AG04450 (cell line): ENCODE measurements at places on chromosomes 4 and X. TPM values are rescaled to one million over a fixed set of nuclear protein-coding genes. Genes with fewer than 3 reads are reported as not detected.

- no peak for DNase-seq
Measured at GRCh38 chr4:135839712-135840111, 1638.1 kb upstream of the PABPC4L start.

DNA sequence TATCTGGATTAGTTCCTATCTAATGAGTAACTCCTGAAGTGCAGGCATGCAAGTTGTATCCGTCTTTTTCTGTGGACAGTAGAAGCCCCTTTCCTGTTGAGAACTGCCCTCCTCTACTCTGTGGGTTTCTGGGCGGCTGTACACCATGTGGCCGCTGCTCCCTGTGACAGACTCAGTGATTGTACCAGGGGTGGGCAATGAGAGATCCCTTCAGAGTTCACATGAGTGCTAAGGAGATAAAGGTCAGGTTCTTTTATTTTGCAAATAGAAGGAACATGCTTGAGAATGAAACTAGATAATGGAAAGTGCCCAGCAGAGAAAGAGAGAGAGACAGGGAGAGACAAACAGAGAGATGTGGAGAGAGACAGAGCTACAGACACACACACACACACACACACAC is 76.4 kb upstream of the TAPT1 start:
- DNase-seq = no peak

- no peak for DNase-seq
Measured at GRCh38 chr4:123599920-123600810, 203.6 kb downstream of the SPRY1 start.

DNA sequence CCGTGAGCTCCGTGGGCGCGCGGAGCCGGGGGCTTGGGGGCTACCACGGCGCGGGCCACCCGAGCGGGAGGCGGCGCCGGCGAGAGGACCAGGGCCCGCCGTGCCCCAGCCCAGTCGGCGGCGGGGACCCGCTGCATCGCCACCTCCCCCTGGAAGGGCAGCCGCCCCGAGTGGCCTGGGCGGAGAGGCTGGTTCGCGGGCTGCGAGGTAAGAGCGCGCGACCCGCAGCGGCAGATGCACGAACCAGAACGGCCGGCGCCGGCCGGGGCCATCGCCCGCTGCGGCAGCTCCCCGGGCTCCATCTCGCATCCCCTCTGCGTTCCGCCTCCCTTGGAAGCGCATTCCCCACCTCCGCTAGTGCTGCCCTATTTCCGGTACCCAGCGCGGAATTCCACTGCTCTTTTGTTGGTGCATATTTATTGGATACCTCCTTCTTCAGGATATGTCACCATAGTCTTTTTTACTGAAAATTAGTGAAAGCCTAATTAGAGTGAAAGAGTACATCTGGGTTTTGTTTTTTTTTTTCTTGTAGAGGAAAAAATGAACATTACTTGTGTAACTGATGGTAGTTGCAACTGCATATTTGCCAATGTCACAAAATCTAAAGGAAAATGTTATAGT is 797 bp downstream of the PKD2 start:
- no peak for DNase-seq

DNA sequence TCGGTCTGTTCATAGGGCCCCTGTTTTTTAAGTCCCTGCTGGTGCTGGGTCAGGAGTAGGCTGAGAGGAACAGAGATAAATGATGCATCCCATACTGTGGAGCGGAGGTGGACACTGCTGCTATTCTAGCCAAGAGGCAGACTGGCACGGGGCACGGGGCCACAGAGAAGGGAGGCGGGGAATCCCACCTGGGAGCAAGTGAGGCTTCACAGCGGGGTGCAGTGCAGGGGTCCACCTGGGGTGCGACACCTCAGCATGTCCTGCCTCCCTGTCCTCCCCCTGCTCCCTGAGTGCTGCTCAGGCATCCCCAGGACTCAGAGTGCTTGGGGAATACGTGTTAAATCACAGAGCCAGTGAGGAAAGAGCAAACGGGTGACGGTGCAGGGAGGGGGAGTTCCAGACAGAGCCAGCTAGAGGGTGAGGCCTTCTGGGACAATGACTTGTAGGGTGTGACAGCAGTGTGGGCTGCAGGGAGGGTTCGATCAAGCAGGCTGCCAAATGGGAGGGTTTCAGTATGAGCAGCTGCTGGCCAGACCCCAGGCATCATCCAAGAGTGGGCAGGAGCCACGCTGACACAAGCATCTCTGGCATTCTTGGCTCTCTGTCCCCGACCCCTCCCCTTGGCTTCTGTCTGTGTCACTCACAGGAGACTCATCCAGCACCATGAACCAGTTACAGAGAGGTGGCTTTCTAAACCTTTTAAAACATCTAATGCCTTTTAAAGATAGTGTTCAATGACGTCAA is 13.7 kb upstream of the HTRA3 start:
- DNase-seq = no peak

DNA sequence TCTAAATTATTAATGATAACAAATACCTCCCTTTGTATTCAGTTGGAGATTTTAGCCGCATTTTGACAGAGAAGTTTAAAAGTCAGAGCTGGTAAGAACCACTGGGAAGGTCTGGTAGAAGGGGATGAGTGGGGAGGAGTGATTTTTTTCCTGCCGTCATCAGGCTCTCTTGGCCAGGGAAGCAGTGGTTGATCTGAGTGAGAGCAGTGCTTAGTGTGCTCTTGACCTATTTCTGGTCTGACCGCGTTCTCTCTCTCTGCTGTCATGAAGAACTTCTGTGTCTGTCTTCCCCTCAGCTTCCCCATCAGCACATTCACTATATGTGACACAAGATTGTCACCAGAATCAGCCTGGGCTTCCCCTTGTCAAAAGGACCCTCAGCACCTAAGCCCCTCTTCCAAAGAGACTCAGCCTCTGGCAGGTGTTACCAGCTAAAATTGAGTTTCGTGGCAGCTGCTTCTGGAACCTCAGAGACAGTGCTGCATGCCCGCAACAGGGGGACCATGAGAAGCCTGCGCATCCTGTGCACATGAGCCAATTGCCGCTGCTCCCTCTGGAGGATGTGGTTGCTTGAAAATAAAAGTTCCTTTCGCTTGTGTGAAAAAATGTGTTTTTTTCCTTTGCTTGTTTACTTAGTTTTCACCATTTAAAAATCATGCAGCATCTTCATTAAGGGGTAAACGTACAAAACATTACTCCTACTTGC is 268.9 kb downstream of the C4orf33 start:
- DNase-seq = no peak

DNA sequence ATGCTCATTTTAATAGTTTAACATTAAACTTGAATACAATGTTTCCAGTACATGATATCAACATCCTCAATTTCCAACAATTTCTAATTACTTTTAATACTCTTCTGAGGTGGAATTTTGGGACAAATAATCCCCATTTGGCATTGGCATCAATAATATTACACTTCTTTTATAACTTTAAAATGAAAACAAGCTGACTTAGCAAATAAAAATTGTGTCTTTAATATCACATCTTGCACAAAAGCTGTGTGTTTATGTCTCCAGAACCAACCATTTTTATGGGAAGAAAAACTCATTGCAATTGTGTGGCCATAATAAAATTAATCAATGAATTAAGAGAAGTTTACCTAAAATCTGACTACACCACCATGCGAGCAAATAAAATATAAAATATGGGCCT is 2552.6 kb downstream of the PCDH7 start:
- no peak for DNase-seq

DNA sequence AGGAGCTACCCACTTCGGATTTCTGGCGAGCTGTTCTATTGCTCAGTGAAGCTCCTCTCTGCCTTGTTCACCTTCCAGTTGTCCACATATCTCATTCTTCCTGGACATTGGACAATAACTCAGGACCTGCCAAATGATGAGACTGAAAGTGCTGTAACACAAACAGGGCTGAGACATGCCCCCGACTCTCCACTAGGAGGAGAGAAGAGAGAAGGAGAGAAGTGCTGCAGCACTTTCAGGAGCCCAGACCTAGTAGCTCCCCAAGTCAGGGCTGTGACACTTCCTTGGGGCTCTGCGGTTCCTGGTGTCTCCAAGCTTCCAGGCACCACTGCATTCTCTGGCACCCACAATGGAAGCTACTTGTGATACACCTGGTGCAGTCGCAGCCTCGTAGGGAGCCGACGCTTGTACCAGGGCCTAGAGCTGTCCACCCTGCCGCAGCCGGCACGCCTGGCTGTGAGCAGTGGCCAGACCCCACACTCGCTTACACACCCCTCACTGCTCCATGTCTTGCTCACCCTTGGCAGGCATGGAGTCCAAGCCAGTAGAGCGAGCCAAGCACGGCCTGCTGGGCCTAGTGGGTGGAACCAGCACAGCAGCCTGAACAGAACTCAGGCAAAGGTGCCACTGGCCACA is 234.9 kb downstream of the TECRL start:
- no peak for DNase-seq

GRCh38 chr4:31467781-31468180 is 747.6 kb downstream of the PCDH7 start:
- DNase-seq = no peak

- DNase-seq = no peak
Measured at GRCh38 chr4:87330761-87331160, 8.1 kb upstream of the HSD17B13 start.

- no peak for DNase-seq
Measured at GRCh38 chrX:2974961-2975360, 31.4 kb upstream of the ARSH start.

DNA sequence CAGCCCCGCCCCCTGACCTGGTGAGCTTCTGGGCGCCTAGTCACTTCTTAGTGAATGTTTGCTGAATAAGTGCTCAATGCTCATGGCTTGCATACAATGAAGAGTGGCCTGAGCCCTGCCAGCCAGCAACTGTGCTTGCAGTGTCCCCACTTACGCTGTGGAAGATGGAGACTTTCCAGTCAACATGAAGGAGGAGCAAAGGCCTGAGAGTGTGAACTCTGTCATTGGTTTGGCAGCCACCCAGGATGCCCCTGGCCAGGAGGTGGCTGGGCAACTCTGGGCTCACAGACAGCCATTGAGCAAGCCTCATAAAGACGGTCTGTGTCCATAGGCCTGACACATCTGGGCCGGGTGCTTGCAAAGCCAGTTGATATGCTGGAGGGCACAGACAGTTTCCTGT is 72.1 kb upstream of the MAMLD1 start:
- no peak for DNase-seq

- no peak for DNase-seq
Measured at GRCh38 chrX:40468033-40468846, 112.5 kb upstream of the ATP6AP2 start.

DNA sequence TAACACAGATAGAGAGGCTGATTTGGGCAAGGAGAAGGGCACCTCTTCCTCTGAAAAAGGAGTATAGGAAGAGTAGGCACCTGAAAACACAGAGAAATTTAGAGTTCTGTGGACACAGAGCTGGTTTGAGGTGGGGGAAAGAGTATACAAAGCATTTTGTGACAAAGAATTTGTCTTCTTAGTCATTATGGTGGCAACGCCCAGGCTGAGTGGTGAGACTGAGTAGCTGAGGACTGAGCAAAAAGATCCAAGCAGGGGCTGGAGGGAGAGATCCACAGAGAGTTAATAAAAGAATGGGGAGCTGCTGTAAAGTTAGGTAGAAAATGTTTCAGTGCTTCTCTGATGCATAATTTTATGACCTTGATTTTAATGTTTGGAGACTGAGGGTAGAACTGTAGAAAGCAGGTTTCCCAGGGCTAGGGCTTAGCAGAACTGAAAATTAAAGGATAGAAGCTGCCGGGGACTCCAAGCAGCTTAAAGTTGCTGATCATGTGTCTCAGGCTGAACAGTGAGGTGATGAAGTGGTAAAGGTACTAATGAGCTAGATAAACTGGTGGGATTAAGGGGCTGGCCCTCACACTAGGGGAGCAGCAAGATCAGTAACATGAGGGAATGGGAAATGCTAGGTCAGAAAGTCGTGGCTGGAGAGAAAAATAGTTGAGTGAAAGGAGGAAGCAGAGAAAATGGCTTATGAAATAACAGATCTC is 118.9 kb downstream of the CEP44 start:
- no peak for DNase-seq

DNA sequence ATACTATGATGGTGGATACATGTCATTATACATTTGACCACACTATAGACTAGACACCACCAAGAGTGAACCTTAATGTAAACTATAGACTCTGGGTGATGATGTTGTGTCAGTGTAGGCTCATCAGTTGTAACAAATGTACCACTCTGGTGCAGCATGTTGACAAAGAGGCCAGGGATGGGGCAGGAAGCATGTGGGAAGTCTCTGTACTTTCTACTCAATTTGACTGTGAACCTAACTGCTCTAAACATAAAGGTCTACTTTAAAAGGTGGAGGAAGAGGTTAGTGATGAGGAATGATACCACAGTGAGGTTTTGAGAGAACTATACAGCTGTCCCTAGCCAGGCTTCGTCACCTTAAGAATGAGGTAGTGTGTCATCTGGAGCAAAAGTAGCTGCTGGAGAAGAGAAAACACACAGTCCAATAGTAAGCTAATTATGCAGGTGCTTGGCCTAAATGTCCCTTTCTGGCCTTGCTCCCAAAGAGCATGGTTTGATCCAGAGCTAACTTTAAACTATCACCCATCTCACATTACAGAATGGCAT is 38.4 kb downstream of the GRSF1 start:
- DNase-seq = no peak

DNA sequence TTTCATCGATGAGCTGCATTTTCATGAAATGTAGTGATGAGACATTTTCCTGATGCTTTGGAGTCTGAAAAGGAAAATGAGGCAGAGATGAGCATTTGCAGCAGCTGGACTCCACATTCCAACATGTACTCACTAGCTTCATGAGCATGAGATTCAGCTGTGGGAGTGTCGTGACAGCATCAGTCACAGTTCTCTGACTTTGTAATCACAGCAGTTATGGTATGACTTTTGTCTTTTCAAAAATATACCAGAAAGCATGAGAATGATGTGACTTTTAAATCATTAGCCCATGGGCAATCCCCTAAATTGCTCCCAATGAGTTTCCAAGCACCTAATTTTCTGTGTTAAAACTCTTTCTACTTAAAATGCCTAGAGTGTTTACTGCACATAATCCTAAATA is 18.3 kb upstream of the MSL3 start:
- no peak for DNase-seq

DNA sequence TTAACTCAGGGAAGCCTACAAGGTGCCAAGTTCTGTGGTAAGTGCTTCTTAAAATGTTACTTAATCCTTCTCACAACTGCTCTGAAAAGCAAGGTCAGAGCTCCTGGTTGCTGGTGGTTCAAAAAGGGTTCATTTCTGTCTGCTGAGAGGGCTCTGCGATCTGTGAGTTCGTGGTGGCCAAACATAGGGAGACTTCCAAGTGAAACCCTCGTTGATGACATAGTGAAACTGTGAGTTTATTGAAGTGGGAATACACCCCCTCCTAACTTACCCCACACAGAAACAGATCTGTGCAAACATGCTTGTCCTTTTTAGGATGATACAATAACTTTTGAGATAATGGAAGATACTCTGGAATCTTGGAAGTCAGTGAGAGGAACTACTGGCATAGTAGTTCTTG is 164.8 kb upstream of the PGRMC2 start:
- DNase-seq = no peak

The SCML2 gene
- 1.1 and 1.7 TPM in 2 replicates for polyA plus RNA-seq

The TRIM61 gene
- polyA plus RNA-seq = 2.2 and 2.4 TPM in 2 replicates

The GPR173 gene
- polyA plus RNA-seq = 3.8 and 5.2 TPM in 2 replicates

The MAGEB10 gene
- polyA plus RNA-seq = not detected in 2 replicates

The CTAG2 gene
- not detected in 2 replicates for polyA plus RNA-seq

The SLITRK4 gene
- polyA plus RNA-seq = not detected in 2 replicates

The UPF3B gene
- polyA plus RNA-seq = 7.5 and 12.4 TPM in 2 replicates

The FAM47C gene
- not detected in 2 replicates for polyA plus RNA-seq

The FGB gene
- 0.17 TPM in 1 of 2 replicates, not detected in the other for polyA plus RNA-seq

The ALAS2 gene
- polyA plus RNA-seq = not detected in 2 replicates

The RHOXF2 gene
- not detected in 2 replicates for polyA plus RNA-seq

The GC gene
- polyA plus RNA-seq = not detected in 2 replicates
